Activated B cell treated with CpG ODN at 0.5 μM for 24 hours (primary cell): ENCODE measurements at places on chromosomes 6 and 20. TPM values are rescaled to one million over a fixed set of nuclear protein-coding genes. Genes with fewer than 3 reads are reported as not detected.

GRCh38 chr6:33957892-33958525, 154.2 kb upstream of the MLN start:
- DNase-seq, result no peak

The ZNF165 gene
- total RNA-seq, result 6.0 and 6.3 TPM in 2 replicates

- no peak for DNase-seq
Observed at GRCh38 chr6:12598919-12599318, 117.6 kb upstream of the PHACTR1 start.

GRCh38 chr6:31156641-31157040, 961 bp downstream of the CCHCR1 start:
- no peak for DNase-seq

DNA sequence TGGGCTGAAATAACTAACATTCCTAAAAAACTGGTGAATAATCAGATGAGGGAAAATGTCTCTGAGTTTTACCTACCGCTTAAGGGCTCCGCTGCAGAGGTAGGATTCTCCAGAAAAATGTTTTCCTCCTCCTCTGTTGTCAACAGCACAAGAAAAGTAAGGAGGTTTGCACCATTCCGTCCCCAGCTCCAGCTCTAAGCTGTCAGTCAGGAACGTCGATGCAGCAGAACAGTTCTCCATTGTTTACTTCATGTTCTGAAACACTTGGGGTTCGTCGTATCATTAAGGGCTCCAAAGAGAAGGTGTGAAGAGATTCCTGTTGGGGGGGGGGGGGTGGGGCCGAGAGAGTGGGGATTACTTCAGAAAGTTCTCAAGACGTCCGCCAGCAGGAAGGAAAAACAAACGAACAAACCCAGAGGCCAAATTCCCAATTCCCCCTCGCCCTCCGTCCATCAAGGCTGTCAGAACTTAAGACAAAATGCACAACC, 734 bp downstream of the MMS22L start:
- DNase-seq, result no peak

The ENPP4 gene
- 13.0 and 13.6 TPM in 2 replicates for total RNA-seq

DNA sequence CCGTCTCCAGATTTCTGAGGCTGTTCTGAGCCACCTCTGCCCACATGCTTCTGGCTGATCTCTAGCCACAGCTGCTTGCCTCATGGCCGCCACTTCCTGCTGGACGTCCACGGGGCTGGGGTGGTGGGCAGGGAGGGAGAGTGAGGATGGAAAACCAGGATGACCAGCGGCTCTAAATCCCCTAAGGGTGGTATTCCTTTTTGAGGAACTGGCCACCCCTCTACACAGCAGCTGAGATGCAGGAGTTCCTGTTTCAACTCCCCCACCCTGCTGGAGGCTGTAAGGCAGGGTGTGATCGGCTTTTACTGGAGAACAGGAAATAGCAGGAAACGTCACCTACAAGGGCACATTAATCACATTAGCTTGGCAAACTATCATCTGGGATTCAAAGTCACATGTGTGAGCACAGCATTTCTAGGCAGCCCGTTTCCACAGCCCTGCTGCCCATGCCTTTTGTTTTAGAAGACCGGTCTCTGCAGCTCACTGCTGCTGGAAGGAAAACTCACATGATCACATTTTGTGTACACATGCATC, 181.6 kb upstream of the ECI2 start:
- no peak for DNase-seq
